ENCODE measurements at places on chromosomes 12 and 14. TPM values are rescaled to one million over a fixed set of nuclear protein-coding genes. Genes with fewer than 3 reads are reported as not detected.

TMEM229B gene
- polyA plus RNA-seq, result 0.27 TPM

CINP gene
- 32.7 TPM for polyA plus RNA-seq

RTN1 gene
- 2.4 TPM for polyA plus RNA-seq

SOCS2 gene
- polyA plus RNA-seq, result not detected

GCN1 gene
- 42.5 TPM for polyA plus RNA-seq

GRCh38 chr12:63805704-63806672, 26.3 kb downstream of the RXYLT1 start:
- DNase-seq, result no peak

DNA sequence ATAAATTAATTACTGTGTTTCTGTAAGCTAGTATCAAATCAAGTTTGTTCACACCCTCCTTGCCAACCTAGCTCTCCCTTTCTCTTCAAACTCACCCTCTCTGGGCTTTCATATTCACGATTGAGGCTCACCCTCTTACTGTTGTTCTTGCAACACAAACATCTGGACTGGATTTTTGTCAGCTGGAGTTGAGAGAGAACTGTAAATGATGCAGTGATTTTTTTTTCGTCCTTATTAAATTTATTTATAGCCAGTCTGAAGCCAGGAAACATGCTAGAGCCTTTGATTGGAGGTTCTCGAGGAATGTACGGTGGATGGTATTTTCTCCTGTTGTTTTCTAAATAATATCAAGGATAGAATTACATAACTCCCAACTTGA, 485.1 kb downstream of the ZFP36L1 start:
- DNase-seq, result peak; percentile 82

DBX2 gene
- 0.21 TPM for polyA plus RNA-seq

- DNase-seq, result peak; percentile 27
Observed at GRCh38 chr12:12534166-12534866, 28.3 kb downstream of the DUSP16 start.

- DNase-seq, result no peak
Observed at GRCh38 chr12:116603546-116604177, 44.5 kb downstream of the MAP1LC3B2 start.

TAPBPL gene
- 15.8 TPM for polyA plus RNA-seq

DNA sequence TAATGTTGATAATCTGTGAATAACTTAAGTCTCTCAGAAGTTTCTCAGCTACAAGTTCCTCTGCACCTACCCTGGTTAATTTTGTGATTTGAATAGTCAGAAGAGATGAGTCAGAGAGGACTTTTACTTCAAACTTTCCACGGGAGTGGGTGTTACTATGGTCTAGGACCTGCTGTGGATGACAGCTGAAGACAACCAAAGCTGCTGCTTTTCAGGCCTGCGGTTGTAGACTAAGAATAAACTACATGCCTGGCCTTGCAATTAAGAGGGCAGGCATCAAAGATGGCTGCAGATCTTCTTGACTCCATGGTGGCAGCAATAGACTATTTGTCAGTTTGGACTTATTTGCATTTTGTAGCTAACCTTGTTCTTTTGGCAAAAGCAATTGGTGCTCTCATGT, 227.1 kb upstream of the KRR1 start:
- DNase-seq, result no peak

GRCh38 chr14:41642789-41643188, 36.1 kb downstream of the LRFN5 start:
- no peak for DNase-seq

KRT75 gene
- not detected for polyA plus RNA-seq

PSME2 gene
- 102 TPM for polyA plus RNA-seq

DNA sequence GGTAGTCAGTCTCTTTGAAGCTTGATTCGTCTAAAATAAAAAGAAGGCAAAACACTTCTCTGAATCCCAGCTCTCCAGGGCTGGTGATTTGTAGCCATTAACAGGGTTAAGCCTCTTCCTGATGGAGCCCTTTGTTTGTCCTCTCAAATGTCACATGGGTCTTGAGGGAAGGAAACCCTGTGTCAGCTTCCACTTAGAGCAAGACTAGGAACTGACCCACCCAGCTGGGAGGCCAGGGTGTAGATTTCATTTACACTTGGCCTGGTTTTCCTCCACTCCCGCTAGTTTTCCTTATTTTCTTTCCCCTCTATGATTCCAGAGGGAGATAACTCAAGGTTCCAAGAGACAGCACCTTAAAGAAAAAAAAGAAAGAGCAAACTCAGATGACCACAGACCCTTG, 230.5 kb upstream of the EGLN3 start:
- DNase-seq, result no peak

DTX3 gene
- polyA plus RNA-seq, result 20.8 TPM

DNA sequence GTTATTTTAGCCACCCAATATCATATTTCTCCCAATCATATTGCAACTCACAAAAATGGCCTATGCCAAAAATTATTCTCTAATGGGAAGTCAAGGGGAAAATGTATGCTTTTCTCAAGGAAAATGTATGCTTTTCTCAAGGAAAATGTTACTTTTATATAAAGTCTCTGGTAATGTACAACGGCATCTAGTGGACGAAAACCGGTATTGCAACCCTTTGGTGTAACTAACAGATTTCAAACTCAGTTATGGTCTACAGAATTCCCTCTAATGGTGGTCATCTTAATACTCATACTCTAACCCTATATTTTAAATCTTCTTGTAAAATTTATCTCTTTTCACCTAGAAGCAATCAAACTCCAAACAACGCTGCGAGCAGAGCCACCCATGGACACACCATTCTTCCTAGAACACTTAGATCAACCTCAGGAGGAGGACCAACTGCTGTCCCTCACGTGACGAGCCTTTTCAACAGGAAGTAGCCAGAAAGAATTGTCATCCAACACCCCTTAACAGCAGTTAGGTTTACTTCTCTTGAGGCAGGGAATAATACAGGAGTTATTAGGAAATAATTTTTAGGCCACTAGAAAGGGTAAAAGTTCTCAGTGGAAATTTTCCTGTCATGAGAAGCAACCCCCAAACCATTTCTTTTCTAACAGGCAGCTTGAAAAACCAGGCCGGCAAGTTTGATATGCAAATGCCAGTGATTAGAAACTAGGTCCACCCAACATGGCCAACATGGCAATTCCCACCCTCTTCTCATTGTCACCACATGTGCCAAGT, 20.1 kb downstream of the APOBEC1 start:
- DNase-seq, result peak; percentile 29

MYH6 gene
- polyA plus RNA-seq, result 4.0 TPM

DNA sequence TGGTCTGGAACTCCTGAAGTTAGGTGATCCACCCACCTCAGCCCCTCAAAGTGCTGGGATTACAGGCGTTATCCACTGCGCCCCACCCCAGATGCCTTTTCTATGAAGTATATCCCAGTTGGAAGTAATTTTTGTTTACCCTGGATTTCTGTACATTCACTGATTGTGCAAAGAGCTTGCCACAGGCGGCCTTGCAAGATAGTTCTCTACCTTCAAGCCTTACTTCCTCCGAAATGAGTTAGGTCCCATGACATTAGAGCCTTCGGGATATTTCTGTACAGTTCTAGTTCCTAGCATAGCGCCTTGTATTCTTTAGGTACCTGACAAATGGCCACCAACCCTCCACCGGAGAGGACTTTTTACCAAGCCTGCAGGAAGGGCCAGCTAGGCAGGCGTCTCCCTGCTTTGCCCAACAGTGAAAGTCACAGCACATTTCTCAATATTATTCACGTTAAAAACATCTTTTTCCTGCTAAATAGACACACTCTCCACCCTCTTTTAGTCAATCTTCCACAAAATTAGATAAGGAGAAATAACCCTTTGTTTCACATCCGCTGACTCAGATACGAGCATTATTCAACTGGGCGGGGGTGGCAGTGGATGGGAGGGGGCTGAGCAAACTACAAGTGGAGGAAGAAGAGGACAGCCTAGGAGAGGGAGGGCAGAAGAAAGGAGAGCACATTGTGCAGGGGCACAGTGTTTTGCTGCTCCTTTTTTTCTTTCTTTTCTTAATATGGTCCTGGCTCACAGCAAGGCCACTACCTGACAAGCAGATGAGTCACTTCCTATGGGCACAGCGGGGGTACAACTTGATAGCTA, 40.0 kb upstream of the CAPRIN2 start:
- no peak for DNase-seq

IFNG-AS1 gene
- not detected for polyA plus RNA-seq

DNA sequence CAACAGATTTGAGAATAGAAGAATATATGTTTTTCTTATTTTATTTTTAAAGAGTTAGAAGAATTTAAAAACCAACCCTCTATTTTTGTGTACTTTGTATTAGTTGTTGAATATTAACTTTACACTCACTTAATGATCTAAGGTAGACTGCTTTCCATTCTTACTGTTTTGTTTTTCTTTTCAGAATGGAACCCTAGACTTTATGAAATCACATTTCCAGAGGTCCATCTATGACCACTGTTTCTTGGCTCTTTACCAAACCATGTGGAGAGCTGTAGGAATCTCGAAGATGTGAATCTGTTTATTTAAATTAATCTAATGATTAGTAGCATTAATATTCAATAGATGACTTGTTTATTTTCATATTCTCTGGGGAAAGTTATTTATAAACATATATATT, 7.2 kb upstream of the PIK3C2G start:
- no peak for DNase-seq

Data from muscle of arm (tissue), 14 donors.